IPS DF 19.7 (cell line): ENCODE measurements at places on chromosomes 3 and 15.

DNA sequence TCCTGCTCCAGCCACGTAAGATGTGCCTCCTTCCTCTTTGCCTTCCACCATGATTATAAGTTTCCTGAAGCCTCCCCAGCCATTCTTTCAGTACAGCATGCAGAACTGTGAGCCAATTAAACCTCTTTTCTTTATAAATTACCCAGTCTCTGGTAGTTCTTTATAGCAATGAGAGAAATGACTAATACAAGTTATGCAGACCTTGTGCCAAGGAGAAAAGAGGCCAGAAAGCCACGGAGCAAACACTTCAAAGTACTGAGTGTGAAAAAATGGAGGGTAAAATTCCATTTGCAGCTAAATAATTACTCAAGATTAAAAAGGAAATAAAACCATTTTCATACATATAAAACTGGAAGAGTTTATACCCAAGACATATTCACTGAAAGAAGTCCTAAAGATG lies 213.6 kb upstream of the LINGO1 start:
- no peak for DNase-seq

DNA sequence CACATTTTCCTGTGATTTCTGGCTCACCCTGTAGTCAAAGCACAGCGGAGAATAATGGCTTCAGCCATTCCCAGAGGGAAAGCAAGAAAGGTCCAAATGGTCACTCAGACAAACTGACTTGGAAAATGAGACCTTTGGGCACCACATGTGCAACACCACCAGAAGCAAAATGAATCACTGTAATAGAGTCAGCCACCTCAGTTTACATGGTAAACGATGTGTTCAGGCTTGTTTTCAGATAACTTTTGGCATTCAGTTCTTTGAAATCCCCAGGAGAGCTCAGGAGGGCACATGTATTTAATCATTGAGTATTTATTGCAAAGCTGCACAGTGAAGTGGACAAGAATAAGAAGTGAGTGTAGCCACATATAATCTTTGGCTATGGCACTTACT lies 38.4 kb upstream of the ALCAM start:
- no peak for DNase-seq

- DNase-seq = no peak
These were observed 263.6 kb upstream of the GADL1 start for GRCh38 chr3:31157893-31158620.

DNA sequence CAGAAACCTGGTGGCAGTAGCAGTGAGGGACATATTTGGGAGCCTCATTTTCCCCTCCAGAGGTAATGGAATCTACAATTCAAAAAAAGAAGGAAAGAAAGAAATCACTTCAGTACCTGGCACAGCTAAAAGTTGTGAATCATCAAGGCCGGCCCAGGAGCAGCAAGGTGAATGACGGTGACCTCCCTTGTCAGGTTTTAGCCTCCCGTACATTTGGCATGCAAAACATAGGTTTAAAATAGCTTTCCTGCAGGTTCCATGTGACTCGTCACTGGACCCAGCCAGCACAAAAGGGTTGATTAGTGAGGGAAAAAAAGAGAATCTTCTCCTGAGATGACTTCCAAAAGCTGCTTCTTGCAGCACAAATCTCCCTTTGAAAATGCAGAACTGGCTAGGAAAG lies 394.2 kb downstream of the LSAMP start:
- DNase-seq = no peak

DNA sequence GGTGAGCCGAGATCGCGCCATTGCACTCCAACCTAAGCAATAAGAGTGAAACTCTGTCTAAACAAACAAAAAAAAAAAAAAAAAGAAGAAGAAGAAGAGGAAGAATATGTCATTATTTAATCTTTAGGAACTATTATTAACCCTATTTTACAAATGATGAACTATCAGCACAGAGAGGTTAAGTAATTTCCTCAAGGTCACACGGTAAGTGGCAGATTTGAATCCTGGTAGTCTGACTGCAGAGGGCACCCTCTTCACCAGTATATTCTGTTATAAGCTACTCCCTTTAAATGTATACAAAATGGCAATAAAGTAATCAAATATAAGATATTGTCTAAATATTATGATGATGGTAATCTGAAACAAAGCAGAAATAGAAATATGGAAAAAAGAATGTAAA lies 77.4 kb upstream of the HERC1 start:
- no peak for DNase-seq

- no peak for DNase-seq
These were observed 79.9 kb downstream of the CHSY1 start for GRCh38 chr15:101171954-101172353.

GRCh38 chr15:84645496-84645895 lies 8.6 kb downstream of the WDR73 start:
- DNase-seq = no peak

GRCh38 chr15:51484781-51485180 lies 137.8 kb downstream of the DMXL2 start:
- DNase-seq = no peak

DNA sequence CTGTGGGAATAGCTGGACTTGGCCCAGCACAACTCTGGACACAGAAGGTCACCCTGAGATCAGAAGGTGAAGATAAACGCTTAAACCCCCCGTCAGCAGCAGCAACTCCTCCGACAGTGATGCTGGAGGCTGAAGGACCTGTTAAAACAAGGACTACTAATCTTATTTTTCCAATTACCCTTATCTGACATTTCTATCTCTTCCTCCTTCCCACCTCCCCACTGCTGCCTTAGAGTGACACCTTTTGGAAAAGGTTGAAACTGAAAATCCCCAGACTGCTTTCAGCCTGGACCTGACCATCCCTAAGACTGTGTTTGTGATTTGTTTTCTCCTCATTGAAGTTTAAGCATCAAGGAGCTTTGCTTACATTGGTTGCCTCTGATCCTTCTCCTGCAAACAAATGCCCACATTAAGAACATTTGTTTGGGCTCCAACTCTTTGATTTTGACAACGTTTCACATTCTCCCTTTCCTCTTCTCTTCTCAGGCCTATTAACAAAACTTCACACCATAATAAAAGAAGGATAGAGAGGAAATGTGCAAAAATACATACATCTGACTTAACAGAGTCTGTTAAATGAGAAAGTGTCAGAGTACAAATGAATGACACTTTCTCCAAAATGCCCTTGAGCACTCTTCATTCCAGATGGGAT lies 410.6 kb upstream of the WNT5A start:
- no peak for DNase-seq

- no peak for DNase-seq
These were observed 230.2 kb upstream of the CD96 start for GRCh38 chr3:111311709-111312235.

- no peak for DNase-seq
These were observed 102.5 kb upstream of the COL6A5 start for GRCh38 chr3:130242850-130243569.

DNA sequence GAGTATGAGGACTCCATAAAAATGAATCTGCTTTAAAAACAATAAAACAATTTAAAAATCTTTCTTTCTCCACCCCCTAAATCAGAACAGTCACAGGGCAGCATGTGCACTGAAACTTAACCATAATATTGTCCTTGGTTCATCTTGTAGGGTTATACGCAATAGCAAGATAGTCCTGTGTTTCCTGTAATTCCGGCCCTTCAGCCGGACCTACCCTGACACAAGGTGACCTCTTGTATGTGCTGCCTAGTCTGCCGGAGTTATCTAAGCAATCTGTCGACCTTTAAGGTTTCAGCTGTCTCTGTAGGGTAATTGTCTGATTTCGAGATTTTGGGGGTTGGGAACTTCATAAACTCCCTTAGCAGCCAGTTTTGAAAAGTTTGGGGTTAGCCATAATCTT lies 99.9 kb downstream of the DHX36 start:
- no peak for DNase-seq

DNA sequence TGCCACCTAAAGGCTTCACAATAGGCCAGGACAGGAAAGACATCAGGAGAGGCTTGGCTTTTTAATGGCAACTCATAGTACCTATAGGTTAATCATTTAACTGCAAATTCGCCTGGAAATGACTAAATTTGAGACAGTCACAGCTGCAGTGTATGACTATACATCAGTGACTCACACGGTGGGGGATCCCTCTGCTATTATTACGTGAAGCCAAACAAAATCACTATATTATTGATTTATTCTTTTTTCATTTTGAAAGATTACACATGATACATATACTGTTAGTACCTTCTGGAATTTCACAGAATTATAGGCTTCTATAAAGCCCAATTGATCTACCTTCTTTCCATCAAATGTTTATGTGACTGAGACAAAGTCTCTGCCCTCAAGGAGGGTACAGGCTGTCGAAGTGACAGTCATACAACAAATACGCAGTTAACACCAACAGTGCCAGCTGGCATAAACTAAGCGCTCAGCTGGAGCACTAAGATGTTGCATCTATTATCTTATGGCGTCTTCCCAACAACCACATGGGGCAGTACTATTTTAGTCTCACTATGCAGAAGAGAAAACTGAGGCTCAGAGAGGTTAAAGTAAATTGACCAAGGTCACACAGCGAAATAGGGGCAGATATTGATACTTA lies 82.0 kb upstream of the LMOD3 start:
- no peak for DNase-seq

DNA sequence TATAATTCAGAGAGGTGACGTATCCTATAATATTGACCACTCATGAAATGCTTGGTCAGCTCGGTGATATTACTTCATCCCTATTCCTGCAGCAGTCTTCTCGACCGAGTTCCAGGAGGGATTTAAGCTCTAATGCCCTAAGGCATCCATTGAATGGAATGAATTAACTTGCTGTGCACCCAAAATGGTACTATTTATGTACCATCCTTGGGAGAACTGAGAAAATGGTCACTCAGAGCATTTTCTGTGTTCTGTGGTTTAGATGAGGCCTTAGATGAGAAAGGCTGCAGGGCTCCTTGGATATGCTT lies 638 bp downstream of the BLOC1S6 start:
- DNase-seq = no peak
